ENCODE measurements at places on chromosomes 2 and 18.

DNA sequence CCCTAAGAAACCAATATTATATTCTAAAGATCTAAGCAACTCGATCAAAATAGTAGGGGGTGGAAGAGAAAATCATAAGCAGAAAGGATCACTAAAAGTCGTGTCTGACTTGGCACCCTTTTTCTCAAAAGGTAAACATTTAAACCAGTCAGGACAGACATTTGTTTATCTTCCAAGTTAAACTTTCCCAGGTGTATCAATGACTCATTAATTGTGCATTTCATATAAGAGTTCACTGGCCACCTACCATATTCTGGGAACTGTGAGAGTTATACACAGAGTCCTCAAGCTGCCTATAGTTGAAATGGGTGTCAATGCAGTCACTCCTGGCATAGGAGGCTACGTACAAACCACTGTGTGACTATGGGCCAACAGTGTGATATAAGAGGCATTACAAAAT lies 4.8 kb upstream of the ACVR1 start:
- DNase-seq: no peak

- DNase-seq: no peak
Observed at GRCh38 chr18:34627137-34627920, 82.8 kb upstream of the DTNA start.

DNA sequence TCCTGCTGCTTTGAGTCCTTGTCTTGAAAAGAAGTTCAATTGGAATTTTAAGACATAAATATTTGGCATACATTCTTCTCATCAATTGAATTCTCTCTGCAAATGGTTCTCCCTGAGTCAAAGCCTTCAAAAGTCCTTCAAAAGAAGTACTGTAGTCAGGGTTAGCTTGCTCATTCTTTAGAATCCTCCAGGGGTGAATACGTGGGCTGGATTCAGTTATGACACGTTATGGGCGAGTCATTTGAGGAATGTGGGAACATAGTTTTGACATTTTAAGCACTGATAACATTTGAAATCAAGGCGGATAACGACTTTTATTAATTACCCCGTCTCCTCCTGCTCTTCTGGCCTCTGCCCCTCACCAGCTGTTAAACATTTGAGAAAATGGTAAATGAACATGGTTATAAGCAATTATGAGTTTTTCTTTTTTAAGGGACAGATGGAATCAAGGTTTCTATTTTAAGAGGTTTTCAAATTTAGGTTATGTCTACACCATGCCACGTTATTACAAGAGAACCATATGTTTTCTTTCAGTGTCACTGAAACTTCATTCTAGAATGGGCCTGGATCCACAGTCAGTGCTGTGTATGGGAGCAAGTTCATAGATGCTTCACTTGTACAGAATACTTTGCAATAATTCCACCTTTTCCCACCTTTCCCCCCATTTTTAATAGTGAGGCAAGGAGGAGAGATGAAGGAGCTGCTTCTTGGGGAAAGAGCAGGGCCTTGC lies 273.1 kb downstream of the TSN start:
- DNase-seq: no peak

DNA sequence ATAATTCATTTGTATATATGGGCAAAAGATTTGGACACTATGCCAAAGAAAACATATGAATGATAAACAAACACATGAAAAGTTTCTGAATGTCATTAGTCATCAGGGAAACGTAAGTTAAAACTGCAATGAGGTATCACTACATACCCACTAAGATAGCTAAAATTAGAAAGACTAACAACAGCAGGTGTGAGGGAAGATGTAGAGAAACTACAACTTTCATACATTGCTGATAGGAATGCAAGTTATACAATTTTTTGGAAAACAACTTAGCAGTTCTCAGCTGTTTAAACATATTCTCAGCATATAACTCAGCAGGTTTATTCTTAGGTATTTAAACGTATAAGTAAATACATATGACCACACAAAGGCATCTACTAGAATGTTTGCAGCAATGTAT lies 563.5 kb upstream of the KLHL29 start:
- DNase-seq: no peak

DNA sequence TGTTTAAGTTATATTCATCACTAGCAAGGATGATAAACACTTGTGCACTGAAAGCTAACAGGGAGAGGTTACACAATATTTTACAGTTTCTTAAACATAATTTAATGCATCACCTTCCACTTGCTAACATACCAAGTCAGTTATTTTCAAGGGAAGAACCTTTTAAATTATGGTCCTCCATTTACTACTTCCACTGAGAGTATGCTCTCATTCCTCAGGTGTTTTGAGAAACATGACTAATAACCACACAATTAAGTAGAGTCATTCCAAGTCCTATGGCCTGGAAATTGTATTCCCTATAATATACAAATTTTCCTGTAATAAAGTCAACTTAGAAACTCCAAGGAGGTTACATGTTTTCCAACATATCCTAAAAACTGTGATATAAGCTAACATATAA lies 152.3 kb upstream of the STON1 start:
- DNase-seq: no peak

DNA sequence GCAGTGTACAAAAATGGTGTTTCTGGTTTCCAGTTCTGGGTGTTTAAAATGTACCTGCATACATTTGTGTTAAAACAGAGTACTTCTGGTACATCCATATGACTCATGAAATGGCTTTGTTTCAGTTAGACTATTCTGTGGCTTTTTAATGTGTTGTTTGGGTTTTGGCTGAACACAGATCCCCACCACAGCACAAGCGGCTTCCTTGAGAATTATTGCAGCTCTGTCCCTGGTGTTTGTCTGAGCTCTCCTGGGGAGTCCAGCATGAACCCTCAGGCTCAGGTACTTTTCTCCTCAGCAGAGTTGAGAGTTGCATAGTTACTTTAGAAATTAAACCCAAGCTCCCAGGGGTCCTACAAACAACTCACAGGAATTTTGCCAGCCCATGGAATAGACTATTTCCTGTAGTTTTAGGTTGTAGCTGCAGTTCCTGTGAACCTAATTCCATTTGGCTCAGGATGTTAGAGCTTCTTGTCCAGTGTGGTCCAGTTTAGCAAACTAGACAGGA lies 64.8 kb upstream of the EML6 start:
- no peak for DNase-seq

GRCh38 chr2:30769891-30770462 lies 37.3 kb downstream of the CAPN13 start:
- DNase-seq: no peak

GRCh38 chr2:149727927-149728326 lies 140.4 kb upstream of the MMADHC start:
- no peak for DNase-seq

Measured in cortex of kidney (tissue), 1 donor.